ENCODE measurements at places on chromosomes 3 and 15.

GRCh38 chr3:3998140-3998922 is 199.1 kb downstream of the LRRN1 start:
- DNase-seq, result peak; percentile 35

GRCh38 chr3:123004201-123004918 is 23.2 kb downstream of the SEMA5B start:
- no peak for DNase-seq

DNA sequence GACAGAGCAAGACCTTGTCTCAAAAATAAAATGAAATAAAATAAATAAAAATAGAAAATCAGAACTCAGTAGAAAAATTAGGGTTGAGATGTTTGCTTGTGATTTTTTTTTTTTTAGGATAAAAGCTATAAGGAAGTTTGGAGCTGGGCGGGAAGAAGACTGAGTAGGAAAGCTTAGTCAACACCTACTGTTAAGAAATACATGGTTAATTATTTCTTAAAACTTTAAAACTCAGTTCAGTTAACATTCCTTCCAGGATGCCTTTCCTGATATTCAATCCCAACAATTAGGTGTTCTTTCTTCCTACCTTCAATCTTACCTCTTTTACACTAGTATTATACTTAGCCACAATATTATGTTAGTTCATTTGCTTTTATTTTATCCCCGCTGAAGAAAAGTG is 246.2 kb downstream of the LSAMP start:
- DNase-seq, result no peak

DNA sequence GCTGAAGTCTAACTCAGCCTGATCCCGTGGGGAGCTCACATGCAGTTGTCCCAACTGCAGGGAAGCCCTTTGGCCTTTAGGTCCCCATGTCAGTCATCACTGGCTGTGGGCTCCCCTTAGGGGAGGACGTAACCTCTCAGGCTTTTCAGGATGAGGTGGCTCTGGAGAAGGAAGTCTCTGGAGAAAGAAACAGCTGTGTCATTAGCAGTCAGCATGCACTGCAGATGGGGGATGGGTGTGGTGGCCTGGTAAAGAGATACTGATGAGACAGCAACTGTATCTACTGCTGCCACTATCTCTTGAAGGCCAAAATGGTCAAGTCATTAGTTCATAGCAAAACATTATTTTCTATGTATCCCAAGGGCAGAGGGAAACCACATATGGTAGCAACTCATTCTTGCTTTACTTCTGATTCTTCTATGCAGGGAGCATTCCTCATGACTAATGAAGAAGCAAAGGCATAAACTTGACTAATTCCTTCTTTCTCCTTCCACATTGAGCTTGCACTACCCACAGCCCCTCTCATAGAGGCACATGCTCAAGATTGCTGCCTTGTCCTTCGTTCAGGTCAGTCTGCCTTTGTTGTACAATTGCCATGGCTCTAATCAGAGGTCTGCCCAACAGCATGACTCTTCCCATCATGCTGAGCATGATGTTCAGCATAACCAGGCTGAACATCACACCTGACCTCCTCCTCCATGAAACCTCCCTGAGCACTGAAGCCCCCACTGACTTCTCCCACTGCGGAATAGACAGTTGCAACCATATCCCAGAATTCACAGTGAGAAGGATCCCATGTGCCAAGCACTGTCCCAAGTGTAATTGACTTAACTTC is 47.8 kb upstream of the TMEM158 start:
- DNase-seq, result no peak

DNA sequence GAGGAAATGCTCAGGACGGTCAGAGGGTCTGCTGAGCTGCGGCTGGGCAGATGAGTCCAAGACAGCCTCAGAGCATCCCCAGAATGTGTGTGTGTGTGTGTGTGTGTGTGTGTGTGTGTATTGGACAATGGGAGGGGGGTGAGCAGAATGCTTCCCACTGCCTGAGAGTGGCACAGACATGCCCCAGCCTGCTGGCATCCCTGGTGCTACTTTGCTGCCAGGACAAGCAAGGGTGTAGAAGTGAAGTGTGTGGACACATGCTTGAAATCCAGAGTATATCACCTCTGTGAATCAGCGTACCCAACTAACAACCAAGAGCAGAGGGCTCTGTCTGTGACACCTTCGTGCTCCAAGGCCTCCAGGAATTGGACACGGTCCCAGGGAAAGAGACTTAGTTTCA is 76.3 kb downstream of the SLC9A9 start:
- no peak for DNase-seq

- DNase-seq, result no peak
Measured at GRCh38 chr15:89666184-89666857, 11.1 kb upstream of the KIF7 start.

DNA sequence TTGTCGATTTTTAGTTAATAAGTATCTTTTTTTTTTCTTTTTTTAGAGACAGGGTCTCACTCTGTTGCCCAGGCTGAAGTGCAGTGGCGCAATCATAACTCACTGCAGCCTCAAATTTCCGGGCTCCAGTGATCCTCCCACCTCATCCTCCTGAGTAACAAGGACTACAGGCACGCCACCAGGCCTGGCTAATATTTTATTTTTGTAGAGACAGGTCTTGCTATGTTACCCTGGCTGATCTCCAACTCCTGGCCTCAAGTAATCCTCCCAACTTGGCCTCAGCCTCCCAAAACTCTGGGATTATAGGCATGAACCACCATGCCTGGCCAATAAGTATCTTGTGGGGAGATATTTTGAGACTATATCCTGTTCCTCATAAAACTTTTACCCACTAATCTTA is 29.4 kb upstream of the ARID3B start:
- DNase-seq, result no peak

DNA sequence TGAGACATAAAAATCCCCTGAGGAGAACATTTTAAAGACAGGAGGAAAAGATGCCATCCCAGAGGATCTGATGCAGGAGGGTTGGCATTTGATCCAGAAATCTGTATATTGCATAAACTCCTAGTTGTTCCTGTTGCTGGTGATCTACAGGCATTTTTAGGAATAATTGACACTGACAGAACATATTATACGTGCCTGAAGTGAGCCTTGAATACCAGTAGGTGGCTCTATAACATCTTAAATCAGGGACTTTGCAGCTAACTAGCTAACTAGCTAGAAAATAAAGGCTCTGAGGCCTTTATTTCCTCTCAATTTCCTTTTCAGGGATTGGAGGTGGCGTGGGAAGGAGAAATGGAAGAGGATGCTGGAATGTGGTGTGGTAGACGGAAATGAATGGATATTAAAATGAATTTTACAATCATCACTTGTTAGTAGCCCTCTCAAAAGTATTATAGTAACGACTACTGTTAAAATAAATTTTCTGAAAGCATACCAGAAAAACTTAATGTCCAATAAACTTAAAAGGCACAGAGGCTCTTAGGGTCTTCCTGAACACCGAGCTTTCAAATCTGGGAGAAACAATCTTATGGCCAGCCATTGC is 73.8 kb upstream of the ZBED2 start:
- peak; percentile 76 for DNase-seq

GRCh38 chr3:10386121-10386520 is 65.2 kb upstream of the SEC13 start:
- no peak for DNase-seq

DNA sequence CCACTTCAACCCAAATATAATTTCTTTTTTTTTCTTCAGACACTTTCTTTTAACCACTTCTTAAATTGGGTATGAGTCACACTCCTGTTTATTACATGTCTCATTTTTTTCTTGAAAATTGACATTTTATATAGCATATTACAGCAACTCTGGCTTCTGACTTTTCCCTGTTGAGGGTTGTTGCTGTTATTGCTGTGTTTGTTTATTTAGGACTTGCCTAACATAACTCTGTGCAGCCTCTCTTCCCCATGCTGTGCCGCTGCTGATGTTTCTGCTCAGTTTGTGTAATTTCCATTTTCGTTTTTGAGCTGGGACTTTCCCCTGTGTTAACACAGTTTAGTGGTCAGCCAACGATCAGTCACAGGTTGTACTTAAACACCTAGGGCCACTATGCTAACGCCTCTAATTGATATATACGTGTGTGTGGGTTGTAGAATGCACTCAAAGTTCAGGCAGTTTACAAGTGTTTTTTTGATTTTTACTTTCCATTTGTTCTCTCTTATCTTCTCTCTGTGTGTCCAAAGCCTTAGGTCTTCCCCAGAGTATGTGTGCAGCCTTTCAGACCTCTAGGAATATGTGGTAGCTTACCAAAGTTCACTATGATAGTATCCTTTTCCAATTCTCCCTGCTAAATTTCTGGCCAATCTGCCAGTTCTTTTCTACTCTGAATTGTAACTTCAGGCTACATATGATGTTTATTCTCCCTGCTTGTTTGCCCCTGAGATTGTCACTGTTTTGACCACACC is 337.2 kb downstream of the ZBTB20 start:
- DNase-seq, result no peak

DNA sequence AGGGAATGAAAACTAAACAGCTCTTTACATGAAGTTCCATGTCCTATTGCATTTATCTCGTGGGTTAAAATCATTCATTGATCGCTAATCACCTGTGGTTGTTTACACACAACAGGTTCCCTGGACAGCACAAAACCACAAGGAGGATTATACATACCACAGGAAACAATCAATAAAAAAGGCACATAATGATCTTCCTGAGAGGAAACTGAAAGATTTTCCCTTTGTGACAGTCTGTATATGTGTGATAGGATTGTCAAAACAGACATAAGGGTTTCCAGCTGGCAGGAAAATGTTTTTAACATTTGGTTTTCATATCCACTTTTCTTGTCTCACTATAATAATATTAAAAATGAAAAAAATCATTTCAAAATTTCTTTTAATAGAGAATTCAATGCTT is 541.8 kb downstream of the NLGN1 start:
- DNase-seq, result no peak

DNA sequence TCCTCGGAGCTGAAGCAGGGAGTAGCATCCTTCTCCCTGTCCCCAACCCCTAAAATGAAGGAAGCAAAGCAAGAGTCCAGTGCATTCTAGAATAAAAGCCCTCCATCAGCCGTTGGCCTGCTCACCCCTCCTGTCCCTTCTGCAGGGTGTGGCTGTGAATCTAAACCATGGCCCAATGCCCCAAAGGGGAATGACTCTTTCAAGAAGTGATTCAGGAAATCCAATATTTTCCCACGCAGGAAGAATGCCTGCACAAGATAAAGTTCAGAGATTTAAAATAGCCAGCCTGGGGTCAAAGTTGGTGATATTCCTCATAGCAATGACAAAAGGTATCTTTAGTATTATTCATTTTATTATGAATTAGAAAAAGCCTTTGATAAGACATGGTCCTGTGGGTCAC is 38.5 kb downstream of the SLCO2A1 start:
- DNase-seq, result no peak

DNA sequence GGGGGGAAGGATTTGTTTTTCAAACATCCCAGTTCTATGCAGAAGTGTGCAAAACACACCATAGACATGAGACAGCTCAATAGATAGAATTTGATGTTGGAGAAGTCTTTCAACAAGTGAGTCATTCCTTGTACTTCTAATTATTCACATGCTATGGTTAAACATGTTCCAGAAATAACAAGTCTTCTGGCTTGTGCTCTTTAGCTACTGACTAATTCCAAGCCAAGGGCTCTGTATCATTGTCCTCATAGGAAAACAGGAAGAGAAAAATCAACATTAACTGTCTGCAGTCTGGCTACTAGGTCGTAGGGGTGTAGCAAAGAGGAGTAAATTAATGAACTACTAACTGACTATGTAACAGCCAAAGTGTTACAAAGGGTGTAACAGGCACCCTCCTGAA is 25.8 kb downstream of the LDHAL6B start:
- DNase-seq, result peak; percentile 81

DNA sequence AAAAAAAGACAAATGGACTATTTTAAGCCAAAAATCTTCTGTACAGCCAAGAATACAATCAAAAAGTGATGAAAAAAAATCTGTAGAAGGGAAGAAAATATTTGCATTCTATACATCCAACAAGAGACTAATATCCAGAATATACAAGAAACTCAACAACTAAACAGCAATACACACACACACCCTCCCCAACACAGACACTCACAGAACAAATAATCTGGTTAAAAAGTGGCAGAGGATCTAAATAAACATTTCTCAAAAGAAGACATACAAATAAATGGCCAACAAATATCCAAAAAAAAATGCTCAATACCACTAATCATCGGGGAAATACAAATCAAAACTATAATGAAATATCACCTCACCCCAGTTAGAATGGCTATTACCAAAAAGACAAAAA is 209.0 kb upstream of the ZNF385D start:
- no peak for DNase-seq

DNA sequence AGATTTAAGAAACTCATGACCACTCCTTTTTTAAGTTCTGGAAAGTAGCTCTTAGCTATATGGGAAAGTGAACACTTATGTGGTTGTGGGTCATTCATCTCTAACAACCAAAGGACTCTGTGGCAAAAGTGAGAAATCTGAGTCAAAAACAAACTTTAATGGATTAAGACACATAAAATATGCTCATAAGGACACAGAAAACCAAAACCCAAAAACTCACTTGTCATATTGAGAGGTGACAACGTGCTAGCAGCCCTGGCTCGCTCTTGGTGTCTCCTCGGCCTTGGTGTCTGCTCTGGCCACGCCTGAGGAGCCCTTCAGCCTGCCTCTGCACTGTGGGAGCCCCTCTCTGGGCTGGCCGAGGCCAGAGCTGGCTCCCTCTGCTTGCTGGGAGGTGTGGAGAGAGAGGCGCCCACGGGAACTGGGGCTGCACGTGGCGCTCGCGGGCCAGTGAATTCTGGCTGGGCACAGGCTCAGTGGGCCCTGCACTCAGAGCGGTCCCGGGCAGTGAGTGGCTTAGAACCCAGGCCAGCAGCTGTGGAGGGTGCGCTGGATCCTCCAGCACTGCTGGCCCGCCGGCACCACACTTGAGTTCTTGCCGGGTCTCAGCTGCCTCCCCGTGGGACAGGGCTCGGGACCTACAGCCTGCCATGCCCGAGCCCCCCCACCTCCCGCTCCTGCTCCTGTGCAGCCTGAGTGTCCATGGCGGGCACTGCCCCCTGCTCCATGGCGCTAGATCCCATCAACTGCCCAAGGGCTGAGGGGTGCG is 30.3 kb upstream of the SKIL start:
- DNase-seq, result no peak

DNA sequence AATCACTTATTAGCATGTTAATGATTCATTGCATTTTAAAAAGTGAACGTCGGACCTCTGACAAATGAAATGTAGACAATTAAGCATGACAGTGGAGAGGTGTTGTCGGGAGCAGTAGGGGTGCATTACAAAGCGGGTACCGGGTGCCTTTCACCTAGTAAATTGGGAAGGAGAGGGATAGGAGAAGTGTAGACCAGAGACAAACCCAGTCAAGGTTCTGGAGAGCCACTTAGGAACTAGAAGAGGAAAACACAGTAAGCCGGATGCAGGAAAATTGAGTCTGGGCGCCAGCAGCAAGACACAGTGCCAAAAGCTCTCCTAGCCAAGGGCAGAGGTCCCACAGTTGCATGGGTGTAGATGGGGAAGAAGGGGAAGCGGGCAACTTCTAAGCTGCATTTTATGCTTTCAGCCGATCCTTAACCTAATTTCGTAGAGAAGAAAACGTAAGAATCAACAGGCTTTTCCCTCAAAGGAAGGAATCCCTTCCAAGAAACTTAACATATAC is 3.1 kb upstream of the CERS3 start:
- DNase-seq, result no peak

- no peak for DNase-seq
Measured at GRCh38 chr3:169666076-169666375, 2.5 kb upstream of the MECOM start.

Measured in kidney capillary endothelial cell (primary cell).